ENCODE measurements at places on chromosomes 5 and 9.

- DNase-seq, result peak; percentile 67
Measured at GRCh38 chr5:23446424-23446823, 61.0 kb upstream of the PRDM9 start.

GRCh38 chr9:69411931-69412740 lies 87.1 kb downstream of the ENTREP1 start:
- no peak for DNase-seq

DNA sequence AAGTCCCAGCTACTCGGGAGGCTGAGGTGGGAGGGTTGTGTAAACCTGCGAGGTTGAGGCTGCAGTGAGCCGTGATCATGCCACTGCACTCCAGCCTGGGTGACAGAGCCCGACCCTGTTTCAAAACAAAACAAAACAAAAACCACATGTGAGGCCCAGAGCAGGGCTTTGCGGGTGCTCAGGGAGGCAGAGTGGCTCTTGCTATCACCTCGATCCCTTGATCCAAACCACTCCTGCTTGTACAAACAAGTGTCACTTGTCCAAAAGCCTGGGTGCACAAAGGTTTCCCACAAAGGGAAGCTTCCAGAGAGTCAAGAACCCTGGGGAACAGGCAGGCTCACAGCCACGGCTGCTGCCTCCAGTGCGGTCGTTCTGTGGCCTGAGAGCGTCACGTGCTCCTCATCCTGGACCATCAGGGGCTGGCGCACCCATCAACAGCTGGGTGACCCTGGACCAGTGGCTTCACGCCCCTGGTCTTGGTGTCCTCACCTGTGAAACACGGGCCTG lies 162.7 kb downstream of the C9orf50 start:
- no peak for DNase-seq

- DNase-seq, result no peak
Measured at GRCh38 chr9:135817951-135818717, 89.2 kb downstream of the CAMSAP1 start.

GRCh38 chr5:156188016-156188415 lies 138.9 kb upstream of the SGCD start:
- DNase-seq, result no peak

DNA sequence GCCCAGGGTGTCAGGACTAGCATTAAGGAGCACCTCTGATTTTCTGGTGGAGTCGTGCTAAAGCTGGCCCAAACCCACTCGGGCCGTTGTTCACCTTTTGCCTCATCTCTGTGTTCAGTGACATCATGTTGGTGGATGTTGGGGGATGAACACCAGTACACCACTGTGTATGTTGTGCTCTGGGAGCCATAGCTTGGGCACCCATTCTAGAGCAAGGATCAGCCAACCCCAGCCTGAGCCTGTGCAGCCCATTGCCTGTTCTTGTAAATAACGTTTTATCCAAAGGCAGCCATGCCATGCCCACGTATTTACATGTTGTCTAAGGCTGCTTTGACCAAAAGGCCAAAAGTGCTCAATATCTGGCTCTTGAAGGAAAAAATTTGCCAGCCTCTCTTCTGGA lies 245.6 kb downstream of the FANCC start:
- no peak for DNase-seq

GRCh38 chr5:10800852-10801251 lies 39.8 kb upstream of the DAP start:
- no peak for DNase-seq

- no peak for DNase-seq
Measured at GRCh38 chr5:180069589-180070247, 1.8 kb downstream of the RNF130 start.

- no peak for DNase-seq
Measured at GRCh38 chr9:132877824-132878694, at the start of gene AK8. AK8 (minus strand) TSS chr9:132878284; CDS start chr9:132878255, 29 bp downstream.

- DNase-seq, result no peak
Measured at GRCh38 chr9:7234144-7234543, 476.4 kb downstream of the KDM4C start.

GRCh38 chr5:125595095-125595494 lies 828.1 kb upstream of the GRAMD2B start:
- no peak for DNase-seq

GRCh38 chr9:14863402-14863801 lies 46.8 kb downstream of the FREM1 start:
- no peak for DNase-seq

DNA sequence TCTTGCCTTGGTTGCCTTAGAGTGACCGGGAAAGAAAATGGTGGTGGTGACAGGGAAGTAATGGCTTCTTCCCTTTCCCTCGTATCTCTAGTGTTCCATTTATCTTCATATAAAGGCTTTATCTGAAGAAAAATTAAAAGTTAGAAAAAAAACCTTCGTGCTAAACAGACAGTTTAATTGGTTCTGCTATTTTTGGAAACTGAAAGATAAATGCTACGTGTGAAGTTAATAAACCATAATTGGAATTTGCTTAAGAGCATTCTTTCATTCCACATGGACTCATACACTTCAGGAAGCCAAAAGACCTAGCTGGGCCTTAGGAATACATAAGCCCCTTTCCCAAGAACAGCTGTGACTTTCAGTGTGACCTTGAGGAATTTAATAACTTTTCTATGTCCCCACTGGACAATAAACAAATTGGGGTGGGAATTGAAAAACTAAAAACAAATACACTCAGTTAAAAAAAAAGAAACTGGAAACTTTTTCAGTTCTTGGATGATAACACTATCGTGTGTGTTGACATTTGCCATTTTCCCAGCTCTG lies 818.8 kb upstream of the WWC1 start:
- DNase-seq, result no peak

GRCh38 chr5:165538065-165538464 lies 2032.6 kb downstream of the MAT2B start:
- DNase-seq, result no peak

- no peak for DNase-seq
Measured at GRCh38 chr5:108028412-108028811, 353.5 kb downstream of the FBXL17 start.

GRCh38 chr5:317086-317811 lies 4.3 kb upstream of the AHRR start:
- DNase-seq, result no peak

DNA sequence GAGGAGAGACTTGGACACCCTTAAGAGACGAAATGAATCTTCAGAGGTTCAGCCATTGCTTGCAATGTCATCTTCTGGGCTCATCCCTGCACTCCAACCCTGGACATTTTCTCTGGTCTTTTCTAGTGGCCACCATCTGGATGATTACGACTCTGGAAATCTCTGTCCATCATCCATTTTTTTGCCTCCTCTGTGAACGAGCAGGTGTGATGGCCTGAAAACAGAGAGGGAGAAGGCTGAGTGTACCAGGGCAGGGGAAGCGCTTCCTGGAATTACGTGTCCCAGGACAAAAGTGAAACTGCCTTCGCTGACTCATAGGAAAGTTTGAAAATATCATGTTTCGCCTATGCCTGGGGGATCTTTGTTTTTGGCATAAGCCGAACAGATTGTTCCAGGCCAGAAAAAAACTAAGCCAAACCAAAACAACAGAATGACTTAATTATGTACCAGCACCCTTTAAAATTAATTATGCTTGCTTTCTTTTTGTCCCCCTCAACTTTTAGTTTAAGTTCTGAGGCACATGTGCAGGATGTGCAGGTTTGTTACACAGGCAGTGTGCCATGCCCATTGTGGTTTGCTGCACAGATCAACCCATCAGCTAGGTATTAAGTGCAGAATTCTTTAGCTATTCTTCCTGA lies 31.9 kb downstream of the ANKRD33B start:
- DNase-seq, result no peak

DNA sequence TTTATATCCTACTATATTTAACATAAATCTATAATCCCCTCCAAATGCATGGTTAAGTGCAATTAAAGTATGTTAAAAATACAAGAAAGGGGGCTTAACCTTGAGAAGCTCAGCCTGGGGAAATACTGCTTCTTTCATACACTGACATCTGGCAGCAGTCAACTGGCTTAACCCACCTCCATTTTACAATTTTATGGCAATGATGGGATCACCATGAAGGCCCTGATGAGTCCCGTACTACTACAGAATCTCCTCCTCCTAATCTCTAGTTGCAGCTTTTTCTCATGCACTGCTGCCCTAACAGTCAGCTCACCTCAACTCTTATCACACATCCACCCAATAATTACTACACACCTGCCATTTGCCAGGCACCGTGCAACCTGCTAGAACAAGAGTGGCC lies 40.9 kb downstream of the ZNF608 start:
- no peak for DNase-seq

DNA sequence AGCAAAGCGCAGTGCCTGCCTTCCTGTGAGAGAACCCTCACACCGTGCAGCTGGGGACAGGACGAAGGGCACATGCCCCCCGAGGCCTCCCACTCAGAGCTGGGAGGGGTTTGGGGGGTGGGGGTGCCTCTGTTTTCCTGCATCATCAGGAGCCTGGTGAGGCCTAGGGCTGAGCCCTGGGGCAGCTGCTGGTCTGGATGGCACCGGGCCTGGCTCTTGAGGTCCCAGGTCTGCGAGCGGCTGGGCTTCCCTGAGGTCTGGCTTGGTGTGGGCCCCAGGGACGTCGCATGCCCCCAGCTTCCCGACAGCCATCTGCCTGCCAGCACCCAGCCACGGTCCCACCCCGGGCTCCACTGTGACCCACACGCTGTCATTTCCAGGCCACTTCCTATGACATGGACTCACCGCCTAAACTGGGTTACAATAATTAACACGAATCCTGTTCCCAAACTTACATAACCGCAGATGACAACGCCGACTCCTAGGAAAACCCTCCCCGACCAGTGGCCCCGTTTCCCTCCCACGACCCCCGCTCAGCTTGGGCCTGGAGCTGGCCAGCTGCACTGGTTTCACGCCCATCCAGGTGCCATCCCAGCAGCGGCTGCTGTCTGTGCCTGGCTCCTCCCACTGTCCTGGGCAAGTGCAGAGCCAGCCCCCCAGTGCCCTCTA lies 8.7 kb downstream of the NACC2 start:
- DNase-seq, result no peak

GRCh38 chr9:37218800-37219425 lies 98.5 kb downstream of the ZCCHC7 start:
- no peak for DNase-seq

DNA sequence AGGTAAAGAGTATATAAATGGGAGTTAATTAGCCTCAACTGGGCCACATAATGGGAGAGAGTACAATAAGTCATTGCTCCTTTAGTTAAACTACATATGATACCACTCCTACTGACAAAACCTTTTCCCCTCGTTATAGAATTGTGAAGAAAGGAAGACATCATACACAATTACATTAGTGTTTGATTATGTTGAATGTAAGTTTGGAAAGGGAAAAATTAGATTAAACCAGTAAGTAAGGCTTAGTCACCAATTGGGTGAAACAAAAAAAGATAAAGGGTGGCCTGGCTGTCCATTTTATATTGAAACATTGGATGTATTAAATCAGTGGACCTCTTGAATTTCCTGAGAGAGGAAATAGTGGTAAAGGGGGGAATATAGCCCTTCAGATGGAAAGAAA lies 464.3 kb upstream of the PAPPA start:
- DNase-seq, result no peak

DNA sequence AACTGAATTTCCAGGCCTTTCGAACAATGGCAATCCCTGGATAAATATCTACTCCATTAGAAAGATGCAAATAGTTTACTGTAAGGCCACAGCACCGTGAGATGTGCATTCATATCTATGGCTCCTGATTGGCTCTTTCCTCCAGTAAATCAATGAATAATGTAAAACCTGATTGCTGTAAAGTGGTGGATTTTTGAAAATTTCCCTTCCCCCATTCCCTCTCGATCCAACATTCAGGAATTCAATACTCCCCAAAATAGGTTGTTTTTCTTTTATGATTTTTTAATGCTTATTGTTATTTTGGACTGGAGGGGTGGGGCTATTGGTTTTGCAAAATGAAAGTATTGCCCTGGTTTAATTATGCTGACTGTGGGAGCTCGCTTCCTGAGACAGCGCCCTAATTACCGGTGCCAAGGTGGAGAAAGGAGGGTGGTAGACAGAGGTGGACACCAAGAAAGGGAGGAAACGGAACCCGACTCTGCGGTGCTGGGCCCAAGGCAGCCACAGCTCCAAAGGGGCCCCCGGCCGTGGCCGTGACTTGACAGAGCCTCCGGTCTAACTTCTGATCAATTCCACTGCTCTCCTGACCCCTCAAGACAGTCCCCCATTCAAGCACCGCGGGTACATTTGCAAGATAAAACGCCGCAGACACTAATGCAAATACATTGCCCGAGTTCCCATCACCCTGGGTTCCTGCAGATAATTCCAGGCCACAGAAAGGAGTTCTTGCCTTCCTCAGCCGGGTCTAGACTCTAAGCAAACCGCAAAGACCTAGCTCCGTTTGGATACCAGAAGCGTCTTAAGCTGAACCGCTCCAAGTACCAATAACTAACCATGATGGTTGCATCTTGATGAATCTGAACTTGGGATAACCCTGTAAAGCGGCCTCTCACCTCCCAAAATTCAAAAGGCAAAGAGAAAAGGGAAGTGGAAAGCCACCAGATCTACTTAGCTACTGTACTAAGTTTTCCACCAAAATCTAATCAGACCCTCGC lies 211.2 kb downstream of the MEF2C start:
- DNase-seq, result no peak

- peak; percentile 47 for DNase-seq
Measured at GRCh38 chr5:10301842-10302610, 5.7 kb downstream of the CMBL start.

GRCh38 chr5:24623031-24623430 lies 21.7 kb downstream of the CDH10 start:
- DNase-seq, result no peak

GRCh38 chr5:95842854-95843544 lies 20.5 kb upstream of the GLRX start:
- no peak for DNase-seq

DNA sequence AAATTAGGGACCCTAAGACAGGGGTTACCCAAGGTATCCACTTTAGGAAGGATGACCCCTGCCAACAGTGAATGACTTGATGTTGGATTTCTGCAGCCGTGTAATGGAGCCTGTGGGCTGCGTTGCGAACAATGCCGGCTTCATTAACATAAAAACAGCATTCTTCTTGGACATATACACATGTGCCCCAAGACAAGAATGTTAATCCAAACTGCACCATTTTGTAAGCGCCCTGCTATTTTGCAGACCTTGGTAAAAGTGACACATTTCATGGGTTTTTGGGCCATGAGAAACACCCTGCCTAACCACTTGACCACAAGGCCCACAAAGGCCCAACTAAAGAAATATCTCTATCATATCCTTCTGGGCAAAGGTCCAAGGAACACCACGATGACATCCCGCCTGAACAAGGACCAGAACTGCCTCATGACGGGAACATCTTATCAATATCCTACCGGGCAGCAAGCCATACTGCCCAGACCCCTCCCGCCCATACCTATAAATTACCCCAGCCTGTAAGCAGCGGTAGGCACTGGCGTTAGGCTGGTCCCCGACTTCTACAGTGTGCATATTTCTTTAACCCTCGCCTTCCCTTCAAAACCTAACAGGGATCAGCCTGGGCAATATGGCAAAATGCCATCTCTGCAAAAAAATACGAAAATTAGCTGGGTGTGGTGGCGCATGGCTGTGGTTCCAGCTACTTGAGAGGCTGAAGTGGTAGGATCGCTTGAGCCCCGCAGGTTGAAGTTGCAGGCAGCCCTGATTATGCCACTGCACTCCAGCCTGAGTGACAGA lies 9.7 kb upstream of the PDCD1LG2 start:
- DNase-seq, result no peak

- DNase-seq, result no peak
Measured at GRCh38 chr5:77322406-77322805, 111.9 kb downstream of the PDE8B start.

GRCh38 chr9:131627326-131627647 lies 82.0 kb downstream of the PRRT1B start:
- DNase-seq, result no peak

GRCh38 chr5:141441571-141442170 lies 11.4 kb downstream of the PCDHGA12 start:
- DNase-seq, result no peak
